ENCODE measurements at places on chromosomes 11 and 22.

DNA sequence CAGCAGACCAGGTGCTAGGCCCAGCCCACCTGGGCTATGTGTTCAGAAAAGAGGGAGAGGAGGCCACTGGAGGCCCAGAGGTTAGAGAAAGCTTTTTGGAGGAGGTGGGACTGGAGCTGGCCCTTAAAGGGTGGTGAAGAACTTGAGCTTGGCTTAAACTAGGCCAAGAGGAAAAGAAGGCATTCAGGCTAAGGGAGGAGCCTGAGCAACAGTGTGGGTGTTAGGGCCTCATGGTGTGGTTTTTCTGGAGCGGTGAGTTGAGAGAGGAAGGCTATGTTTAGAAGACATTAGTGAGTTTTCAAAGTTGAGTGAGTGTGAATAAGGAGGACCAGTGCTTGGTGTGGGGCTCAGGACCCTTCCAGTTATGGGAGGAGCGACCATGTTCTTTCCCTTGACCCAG lies 6.2 kb downstream of the TAF6L start:
- no peak for DNase-seq

- no peak for DNase-seq
These were observed 17.7 kb downstream of the CD6 start for GRCh38 chr11:60989093-60989650.

DNA sequence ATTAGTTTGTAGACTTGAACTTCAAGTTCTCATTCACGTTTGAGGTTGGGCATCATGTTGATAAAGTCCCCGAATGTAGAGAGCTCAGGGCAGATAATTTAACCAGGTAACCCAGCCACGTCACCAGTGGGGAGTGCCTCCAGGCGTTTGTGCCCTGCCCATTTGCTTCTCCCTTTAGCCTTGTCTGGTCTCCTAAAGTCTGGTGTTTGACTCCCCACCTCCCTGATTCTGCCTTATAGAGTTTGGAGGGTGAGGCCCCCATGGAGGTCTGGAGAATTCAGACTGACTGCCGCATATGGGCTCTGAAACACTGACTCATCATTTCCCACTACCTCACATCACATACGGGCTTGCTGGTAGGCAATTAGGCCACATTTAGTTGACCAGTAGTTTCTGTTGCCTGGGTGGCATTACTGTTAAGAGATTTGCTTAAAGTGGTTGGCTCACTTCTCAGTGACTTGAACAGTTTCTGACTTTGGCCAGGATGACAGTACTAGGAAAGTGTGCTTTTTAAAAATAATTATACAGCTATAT lies 99.3 kb upstream of the GAL start:
- no peak for DNase-seq

DNA sequence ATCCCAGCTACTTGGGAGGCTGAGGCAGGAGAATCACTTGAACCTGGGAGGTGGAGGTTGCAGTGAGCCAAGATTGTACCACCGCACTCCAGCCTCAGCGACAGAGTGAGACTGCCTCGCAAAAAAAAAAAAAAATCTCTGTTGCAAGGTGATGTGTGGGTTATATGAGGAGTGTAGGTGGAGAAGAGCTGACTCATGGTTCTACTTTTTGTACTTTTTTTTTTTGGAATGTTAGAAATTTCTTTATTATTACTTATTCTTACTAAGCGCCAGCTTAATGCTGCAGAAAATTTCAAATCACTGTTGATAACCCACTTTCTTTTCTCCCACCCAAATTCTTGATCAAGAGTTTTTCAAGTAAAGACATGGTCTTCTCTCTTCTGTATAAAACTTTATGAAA lies 29.6 kb upstream of the DNAJB13 start:
- DNase-seq: no peak

Measured in effector memory CD4-positive, alpha-beta T cell (primary cell).